ENCODE measurements at places on chromosomes 5 and 9.

DNA sequence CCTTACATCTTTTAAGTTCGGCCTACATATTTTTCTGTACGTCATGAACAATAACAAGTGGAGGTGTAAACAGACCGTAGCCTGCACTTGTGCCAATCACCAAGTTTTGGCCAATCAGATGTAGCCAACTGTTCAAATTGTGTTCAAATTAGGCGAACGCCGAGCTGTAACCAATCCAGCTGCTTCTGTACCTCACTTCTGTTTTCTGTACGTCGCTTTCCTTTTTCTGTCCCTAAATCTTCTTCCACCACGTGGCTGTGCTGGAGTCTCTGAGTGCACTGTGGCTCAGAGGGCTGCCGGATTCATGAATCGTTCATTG lies 26.4 kb downstream of the TRIM14 start:
- DNase-seq, result peak; percentile 37

GRCh38 chr9:23123048-23123632 lies 676.5 kb downstream of the DMRTA1 start:
- DNase-seq, result no peak

GRCh38 chr5:111762895-111763294 lies 5.9 kb upstream of the NREP start:
- no peak for DNase-seq

GRCh38 chr9:114473447-114473801 lies 31.8 kb downstream of the WHRN start:
- DNase-seq, result no peak

GRCh38 chr5:105617436-105618215 lies 2053.1 kb downstream of the EFNA5 start:
- no peak for DNase-seq

GRCh38 chr5:26518065-26518464 lies 520.3 kb downstream of the CDH9 start:
- no peak for DNase-seq

DNA sequence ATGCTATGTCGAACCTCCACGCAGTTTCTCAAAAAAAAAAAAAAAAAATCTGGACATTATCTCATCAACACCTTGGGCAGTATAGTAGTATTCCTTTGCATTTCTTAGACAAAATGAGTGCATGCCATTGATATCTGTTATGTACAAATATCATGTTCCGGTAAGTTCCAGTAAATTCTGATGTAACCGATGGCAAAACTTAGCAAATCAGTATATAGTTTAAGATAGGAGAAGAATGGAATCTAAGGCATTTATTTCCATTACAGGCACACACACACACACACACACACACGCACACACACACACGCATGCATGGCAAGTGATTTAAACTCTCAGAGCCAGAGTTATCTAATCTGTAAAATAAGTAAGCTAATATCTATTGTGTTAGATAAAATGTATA lies 356.5 kb upstream of the TUSC1 start:
- DNase-seq, result no peak

GRCh38 chr9:93154293-93154903 lies 20.3 kb upstream of the NINJ1 start:
- DNase-seq, result peak; percentile 48

- no peak for DNase-seq
These were observed 80.1 kb downstream of the ZCCHC7 start for GRCh38 chr9:37200433-37201005.

GRCh38 chr9:125405938-125406809 lies 144.5 kb downstream of the GAPVD1 start:
- DNase-seq, result no peak

GRCh38 chr5:5343568-5343967 lies 78.9 kb upstream of the ICE1 start:
- DNase-seq, result no peak

DNA sequence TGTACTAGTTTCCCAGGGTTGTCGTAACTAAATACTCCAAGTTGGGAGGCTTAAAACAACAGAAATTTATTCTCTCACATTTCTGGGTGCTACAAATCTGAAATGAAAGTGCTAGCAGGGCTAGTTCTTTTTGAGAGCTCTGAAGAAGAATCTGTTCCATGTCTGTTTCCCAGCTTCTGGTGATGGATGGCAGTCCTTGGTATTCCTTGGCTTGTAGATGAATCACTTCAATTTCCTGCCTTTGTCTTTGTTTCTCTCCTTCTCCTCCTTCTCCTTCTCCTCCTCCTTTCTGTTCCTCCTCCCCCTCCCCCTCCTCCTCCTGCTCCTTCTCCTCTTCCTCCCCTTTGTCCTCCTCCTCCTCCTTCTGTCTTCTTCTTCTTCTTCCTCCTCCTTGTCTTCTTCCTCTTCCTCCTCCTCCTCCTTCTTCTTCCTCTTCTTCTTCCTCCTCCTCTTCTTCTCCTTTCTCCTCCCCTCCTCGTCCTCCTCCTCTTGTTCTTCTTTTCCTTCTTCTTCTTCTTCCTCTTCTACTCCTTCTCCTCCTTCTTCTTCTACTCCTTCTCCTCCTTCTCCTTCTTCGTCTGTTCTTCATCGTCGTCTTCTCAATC lies 104.7 kb upstream of the ANKRD55 start:
- DNase-seq, result no peak

DNA sequence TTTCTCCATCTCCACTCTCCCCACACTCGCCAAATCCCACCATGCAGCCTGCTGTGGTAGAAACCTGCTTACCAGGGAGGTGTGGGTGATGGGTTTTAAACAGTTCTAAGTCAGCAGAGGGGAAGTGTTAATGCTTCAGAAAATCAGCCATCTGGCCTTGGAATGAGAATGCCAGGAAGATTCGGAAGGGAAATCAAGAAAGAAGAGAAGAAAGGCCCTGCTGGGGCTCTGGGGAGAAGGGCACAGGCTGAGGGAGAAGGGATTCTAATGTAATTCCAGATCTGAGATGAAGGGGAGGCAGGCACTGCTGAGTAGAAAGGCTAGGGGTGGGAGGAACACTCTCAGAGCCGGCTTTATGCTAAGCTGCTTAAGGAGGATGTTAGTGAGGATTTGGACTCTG lies 434.7 kb upstream of the DMAC1 start:
- no peak for DNase-seq

DNA sequence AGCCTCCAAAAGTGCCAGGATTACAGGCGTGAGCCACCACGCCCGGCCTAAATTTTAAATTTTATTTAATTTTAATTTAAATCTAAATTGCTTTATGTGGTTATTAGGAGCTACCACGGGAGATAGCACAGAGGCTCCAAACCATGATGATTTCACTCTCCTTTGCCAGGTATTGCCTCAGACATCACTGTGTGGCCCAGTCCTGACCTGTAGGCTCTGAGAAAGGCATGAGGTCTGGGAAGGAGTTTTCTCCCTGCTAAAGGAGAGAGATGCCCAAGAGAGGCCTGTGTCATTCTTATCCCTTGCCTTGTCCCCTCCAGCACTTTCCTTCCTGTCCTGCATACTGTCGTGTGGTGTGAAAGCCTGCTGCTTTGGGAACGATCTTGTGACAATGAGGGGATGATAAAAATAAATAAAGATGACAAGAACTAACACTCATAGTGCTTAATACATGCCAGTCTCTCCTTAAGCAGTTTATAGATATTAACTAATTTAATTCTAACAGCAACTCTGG lies 37.0 kb upstream of the BASP1 start:
- DNase-seq, result no peak

DNA sequence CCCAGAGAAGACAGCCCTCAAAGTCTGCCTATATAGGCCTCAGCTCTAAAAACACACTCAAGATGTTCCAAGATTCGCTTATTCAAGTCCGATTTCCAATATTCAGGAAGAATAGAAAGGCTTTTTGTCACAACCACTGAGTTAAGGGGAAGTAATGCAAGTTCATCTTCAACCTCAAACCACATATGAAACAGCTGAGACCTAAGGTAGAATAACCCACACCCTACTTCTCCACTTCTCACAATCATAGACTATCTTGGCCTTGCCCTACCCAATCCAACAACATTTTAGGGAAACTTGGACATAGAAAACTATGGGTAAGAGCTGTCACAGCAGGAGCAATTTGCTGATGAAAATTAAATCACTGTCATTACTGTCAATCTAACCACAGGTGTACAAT lies 152.0 kb upstream of the LRRTM2 start:
- DNase-seq, result no peak

DNA sequence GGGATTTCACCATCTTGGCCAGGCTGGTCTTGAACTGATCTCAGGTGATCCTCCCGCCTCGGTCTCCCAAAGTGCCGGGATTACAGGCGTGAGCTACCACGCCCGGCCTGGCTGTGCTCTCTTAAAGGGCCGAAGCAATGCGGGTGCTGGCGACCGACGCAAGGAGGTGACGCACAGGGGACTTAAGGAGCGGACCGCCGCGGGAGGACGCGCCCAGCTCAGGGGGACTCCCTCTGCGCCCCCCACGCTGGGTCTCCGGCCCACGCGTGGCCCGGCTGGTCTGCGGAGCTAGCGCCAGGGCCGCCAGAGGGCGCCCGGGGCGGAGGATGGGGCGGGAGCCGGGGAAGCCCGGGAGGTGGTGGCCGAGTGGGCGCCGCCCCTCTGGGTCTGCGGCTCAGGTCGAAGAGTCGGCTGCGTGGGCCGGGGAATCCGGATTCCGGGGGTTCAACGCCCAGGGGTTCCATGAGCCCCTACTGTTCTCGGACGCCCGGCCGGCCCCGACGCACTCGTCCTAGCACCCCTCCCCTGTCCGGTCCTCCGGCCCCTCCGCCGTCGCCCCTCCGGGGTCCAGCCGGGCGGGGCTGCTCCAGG lies 502 bp upstream of the CERCAM start:
- peak; percentile 67 for DNase-seq

GRCh38 chr5:144421411-144421810 lies 250.7 kb downstream of the KCTD16 start:
- DNase-seq, result no peak

DNA sequence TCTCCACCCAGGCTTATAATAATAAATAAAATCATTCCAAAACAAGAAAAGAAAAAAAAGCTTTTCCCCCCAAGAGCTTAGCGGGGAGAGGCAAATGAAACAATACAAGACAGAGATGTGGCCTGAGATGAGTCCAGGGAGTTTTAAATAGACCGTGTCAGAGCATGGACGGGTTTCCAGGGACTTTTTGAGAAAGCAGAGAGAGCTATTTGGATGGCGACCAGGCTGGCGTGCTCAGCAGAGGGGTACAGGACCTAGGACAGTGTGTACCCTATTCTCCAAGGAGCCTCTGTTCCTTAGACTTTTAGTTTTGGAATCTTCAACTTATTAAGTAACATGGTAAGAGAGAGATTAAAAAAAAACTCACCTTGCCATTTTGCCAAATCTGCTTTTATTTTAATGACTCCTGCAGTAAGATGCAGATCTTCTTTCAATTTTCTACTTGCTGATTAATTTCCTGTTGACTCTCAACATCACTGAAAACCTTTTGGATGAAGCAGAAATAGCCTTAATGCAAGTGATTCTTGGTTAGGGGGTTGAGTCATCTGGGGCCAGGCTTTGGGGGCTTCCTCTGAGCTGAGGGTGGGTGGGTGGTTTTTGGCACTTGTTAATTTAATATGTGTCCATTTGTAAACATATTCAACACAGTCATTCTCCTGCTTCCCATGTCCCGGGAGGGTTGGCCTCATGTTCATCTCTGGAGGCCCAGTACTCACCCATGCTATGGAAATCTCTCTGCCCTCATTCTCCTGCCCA lies 49.6 kb upstream of the OSMR start:
- DNase-seq, result no peak

DNA sequence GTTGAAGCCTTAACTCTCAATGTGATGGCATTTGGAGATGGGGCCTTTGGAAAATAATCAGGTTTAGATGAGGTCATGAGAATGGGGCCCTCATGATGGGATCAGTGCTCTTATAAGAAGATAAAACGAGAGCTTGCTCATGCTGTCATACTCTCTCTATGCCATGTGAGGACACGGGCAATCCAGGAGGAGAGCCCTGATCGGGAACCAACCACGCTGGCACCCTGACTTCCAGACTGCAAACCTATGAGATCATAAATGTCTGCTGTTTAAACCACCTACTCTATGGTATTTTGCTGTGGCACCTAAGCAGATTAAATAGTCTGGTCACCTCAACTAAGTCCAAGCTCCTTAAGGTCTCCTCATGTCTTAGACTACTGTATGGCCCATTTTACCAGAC lies 10.0 kb downstream of the HMGCS1 start:
- no peak for DNase-seq

- no peak for DNase-seq
These were observed 678.4 kb upstream of the RGMB start for GRCh38 chr5:98095072-98095471.

GRCh38 chr5:168940712-168941111 lies 360.2 kb downstream of the SLIT3 start:
- no peak for DNase-seq

GRCh38 chr9:130845901-130846481 lies 10.9 kb downstream of the ABL1 start:
- DNase-seq, result no peak

- DNase-seq, result no peak
These were observed 70.8 kb upstream of the RPS23 start for GRCh38 chr5:82348784-82349425.

- peak; percentile 61 for DNase-seq
These were observed 722 bp downstream of the CDC42SE2 start for GRCh38 chr5:131264451-131265099.

DNA sequence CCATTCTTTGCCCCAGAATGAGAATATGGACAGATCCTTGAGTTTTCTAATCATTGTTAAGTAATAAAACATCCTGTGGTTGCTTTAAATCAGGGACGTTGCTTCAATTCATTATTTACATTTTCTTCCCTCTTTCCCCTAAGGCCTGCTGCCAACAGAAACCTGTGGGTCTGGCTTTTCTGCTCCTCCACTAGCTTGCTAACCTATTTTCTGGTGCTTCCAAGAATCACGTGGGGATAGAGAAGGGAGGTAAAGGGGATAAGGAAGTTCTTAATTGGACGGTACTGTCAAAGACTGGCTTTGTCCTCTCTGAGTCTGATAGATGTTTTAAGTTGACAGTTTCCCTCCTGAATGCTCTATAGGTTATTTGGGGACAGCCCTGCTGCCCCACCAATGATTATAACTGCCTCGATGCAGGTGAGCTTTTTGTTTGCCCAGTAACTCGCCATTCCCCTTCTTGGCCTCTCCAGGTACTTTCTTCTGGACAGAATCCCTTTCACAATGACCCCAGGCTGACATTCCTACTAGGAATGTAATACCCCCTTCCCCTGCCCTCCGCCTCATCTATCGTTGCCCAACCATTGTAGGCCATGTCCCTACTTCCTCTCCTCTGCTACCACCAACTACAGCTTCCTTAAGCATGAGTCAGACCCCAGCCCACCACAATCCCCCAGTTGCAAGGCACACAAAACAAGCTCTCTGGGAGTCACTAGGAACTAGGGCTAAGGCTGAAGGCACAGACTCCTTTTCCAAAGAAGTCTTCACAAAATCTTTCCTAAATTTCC lies 19.9 kb upstream of the CPEB4 start:
- no peak for DNase-seq

GRCh38 chr5:139863361-139863760 lies 67.8 kb downstream of the PSD2 start:
- DNase-seq, result no peak

GRCh38 chr5:143635146-143635752 lies 176.7 kb upstream of the HMHB1 start:
- DNase-seq, result no peak

Measured in CD4-positive, alpha-beta T cell treated with Interleukin-21 for 1 hour (primary cell).